ENCODE measurements at places on chromosomes 16 and 17.

DNA sequence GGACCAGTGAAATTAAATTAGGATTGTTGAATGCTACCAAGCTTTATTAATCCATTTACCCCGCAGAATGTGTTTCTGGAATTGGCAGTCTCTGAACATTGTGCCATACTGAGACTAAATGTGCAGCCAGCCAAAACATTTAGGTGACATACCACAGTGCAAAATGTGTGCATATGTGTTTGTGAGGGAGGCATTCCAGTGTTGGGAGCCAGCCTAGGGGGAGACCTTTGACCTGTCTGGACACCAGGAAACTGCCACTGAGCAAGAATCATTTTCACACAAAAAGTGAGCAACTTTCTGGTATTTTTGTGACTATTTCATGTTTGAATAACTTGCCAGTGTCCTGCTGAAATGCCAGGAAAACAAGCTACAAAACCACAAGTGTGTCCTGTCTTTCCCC is 64.7 kb upstream of the SLC12A3 start:
- DNase-seq: no peak

DNA sequence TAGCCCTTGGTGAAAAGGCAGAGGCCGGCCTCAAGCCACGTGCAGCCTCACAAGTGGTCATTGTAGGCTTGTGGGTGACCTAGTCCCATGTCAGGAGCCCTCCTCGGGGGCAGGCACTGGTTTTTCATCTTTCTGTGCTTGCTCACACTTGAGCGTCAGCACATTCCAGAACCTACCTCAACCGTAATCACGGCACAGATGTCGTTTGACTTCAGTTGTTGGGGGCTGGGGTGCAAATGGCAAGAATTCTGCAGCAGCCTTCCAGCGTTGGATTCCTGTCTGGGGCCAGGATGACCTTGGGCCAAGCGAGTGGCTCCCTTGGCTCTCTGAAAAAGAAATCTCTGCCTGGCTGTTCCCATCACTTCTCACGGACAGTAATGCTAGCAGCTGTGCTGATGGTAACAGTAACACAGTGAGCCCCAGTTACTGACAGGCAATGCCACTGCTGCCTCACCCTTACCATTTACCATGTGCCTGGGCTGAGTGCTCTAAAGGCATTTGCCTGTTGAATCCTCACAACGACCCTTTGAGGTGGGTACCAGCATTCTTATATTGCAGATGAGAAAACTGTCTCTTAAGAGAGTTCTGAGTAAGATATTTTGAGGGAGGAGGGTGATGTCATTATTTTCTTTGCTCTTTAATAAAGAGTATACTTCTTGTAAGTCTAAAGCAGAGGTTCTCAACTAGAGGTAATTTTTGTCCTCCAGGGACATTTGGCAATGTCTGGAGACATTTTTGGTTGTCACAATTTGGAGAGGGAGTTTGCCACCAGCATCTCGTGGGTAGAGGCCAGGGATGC is 46.5 kb downstream of the KSR1 start:
- DNase-seq: no peak

- DNase-seq: no peak
Measured at GRCh38 chr16:67967958-67968399, 458 bp downstream of the SLC12A4 start.

DNA sequence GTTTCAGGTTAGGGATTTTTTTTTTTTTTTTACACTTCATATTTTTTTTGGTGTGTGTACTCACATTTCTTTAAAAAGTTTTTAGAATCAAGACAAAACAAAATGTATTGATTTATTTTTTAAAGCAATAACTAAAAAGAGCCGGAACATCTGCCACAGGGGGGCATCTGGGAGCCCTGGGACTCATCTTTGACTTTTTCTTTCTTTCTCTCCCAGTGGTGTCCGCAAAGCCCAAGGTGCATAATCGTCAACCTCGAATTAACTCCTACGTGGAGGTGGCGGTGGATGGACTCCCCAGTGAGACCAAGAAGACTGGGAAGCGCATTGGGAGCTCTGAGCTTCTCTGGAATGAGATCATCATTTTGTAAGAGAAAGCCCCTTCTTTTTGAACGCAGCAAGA is 36.3 kb downstream of the WWP2 start:
- no peak for DNase-seq

DNA sequence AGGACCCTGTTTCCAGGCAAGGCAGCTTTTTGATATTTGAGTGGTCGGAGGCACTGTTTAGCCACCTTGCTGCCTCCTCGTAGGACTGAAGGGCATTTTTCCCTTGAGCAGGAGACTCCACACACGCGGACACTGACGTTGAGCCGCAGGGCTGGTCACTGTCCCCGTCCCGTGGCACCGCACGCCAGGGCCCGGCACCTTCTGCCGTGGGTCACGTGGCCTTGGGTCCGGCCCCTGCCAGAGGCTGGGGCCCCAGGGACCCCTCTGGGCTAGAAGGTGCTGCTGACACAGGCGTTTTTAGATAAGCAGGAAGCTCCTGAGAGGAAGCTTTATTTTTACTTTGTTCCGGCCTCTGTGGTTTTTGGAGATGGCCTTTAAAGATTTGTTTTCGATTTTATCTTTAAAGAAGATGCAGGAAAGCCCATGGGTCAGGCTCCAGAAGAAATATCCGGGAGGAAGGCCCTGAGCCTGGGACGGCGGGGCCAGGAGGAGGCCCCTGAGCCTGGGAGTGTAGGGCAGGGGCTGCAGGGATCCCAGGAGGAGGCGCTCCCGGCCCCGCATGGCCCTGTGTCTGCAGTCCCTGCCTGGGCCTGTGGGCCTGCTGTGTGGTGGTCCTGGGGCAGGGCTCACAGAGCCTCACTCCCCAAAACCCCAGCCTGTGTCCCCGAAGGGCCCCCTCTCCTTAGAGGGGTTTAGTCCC is 30.5 kb upstream of the GNG13 start:
- no peak for DNase-seq

DNA sequence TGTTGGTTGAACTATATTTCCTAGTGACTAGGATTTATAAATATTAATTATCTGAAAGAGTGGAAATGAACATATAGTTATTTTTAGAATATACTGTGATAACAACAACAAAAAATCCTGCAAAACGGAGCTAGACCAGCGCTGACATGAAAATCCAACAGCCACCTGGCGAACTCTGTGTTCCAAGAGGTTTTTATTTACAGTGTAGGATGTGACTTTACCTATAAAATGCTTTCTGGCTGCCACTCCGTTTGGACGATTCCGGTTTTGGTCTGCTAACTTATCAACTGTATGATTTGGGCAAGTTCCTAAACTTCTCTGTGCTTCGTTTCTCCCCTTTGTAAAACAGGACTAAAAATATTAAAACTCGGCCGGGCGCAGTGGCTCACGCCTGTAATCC is 73.7 kb downstream of the ADCY9 start:
- no peak for DNase-seq

DNA sequence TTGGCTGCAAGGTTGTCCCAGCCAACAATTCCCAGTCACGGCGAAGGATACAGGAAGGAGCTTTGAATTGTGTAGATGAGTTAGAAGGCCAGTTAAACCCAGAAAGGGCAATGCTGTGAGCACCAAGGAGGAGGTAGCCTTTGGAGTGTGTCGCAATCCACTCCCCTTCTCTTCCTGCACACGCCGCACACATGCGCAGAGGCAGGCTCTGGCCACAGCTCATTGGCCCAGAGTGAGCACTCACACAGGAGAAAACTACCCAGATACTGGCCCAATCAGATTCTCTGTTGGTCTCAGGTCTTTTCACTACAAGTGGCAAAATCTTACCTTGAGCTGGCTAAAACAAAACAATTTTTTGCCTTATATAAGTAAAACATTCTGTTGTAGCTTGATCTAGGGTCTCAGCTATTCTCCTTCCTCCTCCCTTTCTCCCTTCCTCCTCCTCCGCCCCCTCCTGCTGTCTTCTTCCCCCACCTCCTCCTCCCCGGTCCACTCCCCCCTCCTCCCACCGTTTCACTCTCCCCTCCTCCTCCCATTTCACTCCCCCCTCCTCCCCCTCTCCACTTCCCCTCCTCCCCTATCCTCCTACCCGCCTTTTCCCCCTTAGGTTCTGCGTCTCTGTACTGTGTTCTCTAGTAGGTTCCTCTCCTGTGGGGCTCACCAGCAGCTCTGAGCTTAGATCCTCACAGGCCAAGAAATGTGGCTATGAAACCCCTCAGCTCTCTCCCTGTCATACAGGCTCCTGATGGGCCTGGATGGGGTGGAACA is 344.9 kb downstream of the CPPED1 start:
- no peak for DNase-seq

DNA sequence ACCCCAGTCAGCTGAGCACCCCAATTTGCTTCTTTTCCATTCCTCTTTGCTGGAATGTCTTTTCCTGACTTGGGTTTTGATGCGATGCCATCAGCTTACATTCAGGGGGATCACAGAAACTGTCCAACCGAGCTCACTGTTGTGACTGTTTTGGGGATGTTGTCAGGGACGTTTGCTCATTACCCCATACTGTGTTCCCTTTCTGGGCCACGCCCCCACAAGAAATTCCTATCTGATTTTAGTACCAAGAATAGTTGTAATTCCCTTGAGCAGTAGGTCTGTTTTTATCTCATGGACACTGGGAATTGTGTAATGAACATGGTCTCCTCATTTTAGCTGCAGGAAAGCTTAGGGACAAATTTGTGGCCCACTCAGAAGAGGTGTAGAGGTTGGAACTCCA is 2.6 kb upstream of the NTN1 start:
- no peak for DNase-seq
